T-helper 1 cell (primary cell): ENCODE measurements at places on chromosomes 16 and 17.

DNA sequence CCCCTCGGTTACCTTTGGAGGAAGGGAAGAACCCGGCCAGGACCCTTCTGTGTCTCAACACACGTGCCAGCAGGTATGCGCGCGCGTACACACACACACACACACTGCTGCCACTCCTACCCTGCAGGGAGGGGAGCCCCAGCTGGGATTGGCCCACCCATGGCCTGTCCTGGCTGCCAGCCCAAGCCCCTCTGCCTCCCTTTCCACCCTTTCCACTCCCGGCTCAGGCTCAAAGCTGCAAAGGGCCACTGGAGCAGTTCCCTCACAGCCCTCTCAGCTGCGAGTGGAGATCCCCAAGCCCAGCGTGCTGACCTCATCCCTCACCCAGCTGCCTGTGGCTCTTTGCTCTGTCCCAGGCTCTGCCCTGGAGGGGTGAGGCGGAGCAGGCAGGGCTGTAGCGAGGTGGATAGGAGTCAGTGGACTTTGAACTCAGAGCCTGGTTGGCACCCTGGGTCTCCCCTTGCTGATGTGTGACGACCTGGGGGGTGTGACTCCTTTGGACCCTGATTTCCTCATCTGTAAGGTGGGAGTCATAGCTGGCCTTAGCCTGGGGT, 14.5 kb downstream of the KIF19 start:
- no peak for DNase-seq

GRCh38 chr17:16463358-16464302, 28.4 kb downstream of the LRRC75A start:
- no peak for DNase-seq

DNA sequence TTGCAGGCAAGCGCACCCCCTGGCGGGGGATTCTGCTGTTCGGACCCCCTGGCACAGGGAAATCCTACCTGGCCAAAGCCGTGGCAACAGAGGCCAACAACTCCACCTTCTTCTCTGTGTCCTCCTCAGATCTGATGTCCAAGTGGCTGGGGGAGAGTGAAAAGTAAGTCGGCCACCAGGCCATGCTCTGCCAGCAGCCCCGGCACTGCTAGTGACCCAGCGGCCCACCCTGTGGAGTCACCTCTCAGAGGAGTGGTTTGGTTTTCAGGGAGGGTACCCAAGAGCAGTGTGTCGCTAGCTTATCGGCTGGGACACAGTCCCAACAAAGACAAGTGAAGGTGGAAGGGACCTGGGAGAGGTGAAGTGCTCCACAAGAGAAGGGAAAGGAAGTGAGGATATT, 8.2 kb downstream of the VPS4A start:
- no peak for DNase-seq

- no peak for DNase-seq
Observed at GRCh38 chr17:42428141-42428944, 5.3 kb upstream of the CAVIN1 start.

GRCh38 chr17:29131814-29132682, 48.1 kb downstream of the MYO18A start:
- no peak for DNase-seq

GRCh38 chr16:72942021-72942420, 105.9 kb downstream of the ZFHX3 start:
- no peak for DNase-seq

- no peak for DNase-seq
Observed at GRCh38 chr17:69358688-69359596, 32.0 kb upstream of the ABCA5 start.

GRCh38 chr17:48909783-48910182, 1.6 kb downstream of the UBE2Z start:
- DNase-seq: no peak
